ENCODE measurements at places on chromosomes 5 and 9.

GRCh38 chr9:90953200-90953599 is 151.6 kb downstream of the SYK start:
- DNase-seq = no peak

DNA sequence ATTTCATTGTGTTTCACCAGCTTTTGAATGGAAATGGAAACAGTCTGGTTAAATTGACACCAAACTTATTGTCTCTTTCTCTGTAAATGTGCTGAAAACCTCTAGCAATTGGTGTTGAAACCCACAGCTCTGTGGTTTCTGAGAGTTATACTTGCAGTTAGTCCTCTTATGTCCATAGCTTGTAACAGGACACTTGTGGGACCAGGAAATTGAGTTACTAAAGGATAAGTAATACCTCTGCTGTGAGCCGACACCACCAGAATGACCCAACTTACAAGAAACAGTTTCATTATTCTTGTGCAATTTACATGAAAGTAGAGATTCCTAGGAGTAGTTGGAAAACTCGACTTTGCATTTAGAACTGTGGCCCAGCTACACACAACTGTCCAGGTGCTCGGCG is 191.5 kb downstream of the CFAP90 start:
- DNase-seq = no peak

GRCh38 chr5:37786862-37787519 is 52.9 kb downstream of the GDNF start:
- DNase-seq = peak; percentile 49

DNA sequence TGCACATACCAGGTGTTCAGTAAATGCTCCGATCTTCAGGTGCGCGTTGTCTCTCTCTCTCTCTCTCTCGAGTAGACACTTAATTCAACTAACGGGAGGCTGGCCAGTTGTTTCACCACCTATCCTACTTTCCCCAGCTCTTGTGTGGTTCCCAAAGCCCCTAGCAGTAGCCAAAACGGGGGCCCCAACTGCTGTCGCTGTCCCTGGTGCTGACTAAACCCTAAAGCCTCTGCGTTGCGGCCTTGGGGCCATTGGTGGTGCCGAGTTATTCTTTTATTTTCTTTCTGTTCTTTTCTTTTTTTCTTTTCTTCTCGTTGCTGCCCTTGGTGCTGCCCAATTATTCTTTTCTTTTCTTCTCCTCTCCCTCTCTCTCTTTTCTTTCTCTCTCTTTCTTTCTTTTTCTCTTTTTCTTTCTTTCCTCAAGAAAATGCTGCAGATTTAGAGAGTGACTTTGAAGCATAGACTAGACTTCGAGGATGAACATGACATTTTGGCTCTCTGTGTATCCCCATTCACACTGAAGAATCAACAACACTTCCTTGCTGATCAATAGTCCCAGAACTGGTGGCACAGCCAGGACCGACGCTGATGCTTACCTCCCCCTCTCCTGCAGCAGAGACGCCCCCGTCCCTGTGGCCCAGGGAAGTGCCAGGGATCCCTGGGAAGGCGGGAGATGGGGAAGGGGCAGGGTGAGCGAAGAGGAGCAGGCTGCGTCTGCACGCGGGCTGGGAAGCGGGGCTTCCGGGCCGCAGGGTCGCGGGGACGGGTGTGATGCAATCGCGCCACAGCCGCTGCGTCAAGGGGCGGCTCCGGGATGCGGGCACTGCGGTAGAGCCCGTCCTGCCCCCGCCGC is at the start of gene FBLL1:
FBLL1 (plus strand) TSS at position 785 of the 853 bp plus-strand sequence. CDS start 200 bp downstream, outside the sequence.
- DNase-seq = no peak

DNA sequence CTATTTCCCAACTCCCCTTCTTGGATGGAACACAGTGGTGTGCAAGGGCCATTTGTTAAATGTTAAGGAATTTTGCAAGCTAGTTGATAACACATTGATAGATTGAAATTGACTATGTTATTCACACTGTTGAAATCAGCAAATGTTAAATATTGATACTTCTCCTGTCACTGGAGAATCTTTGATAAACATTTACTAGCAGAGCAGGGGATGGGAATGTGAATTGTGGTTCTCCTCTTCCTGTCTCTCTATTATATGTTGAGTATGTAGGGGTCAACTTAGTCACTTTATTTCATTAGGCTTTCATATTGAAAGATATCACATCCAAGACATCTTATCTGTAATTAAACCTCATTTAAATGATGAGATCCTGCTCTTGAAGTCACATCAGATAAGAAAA is 533.9 kb downstream of the TLR4 start:
- no peak for DNase-seq

All from HTR-8/SVneo (cell line).